ENCODE measurements at places on chromosomes 4 and X.

DNA sequence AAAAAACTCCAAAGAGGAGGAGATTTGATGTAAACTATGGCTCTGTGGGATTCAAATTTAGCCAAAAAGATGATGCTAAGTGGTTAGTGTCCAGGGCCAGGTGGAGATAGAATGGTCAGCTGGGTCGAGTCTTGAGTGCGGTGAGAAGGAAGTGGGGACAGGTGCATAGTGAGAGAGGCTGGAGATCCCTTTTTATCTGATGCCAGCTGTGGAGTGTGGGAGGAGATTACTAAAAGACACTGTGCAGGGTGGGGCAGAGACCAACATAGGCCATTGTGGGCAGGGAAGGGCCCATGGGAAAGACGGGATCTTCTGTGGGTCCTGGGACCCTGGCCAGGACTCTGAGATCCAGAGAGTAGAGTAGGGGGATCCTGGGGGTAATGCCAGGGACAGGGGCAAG is 34.6 kb upstream of the LEF1 start:
- DNase-seq = no peak

DNA sequence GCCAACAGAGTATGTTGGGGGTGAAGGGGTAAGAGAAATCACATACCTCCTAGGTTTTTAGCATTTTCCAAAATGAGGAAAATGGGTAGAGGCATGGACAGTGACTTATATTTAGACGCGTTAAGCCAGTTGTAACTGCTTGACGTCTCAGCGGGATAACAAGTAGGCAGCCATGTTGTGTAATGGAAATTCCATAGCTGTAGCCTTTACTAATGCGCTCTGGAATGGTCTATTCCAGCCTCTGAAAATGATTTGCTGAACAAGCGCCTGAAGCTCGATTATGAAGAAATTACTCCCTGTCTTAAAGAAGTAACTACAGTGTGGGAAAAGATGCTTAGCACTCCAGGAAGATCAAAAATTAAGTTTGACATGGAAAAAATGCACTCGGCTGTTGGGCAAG is 135.5 kb downstream of the PTTG2 start:
- no peak for DNase-seq

- no peak for DNase-seq
These were observed 582 bp downstream of the NAA10 start for GRCh38 chrX:153934148-153934761.

- DNase-seq = no peak
These were observed 1086.7 kb downstream of the STIM2 start for GRCh38 chr4:27947302-27947701.

DNA sequence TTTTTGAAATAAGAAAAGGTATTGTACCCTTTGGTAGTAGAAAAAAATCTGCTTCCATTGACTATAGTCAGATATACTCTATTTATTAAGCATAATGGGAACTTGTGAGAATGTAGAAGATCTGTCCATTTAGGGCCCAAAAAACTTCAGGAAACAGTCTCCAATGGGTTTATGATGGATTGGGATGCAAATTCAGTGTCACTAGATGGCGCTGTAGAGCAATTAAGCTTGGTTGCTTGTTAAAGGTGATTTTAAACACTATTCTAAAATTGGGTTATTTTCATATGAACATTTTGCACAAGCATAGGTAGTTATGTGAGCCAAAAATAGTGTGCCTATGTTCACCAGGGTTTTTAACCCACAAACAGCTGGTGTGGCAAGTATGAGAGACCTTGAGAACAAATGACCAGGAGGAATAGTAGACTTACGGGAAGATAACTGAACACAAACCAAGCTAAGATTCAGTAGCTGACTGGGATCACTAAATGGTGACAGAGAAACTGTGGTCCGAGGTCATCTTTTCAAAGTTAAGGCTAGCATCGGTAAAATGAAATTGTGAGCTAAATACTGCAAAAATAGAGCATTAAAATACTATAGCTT is 80.3 kb upstream of the LSM6 start:
- peak; percentile 13 for DNase-seq
